ENCODE measurements at places on chromosomes 11 and 22.

GRCh38 chr11:59291228-59291627 lies 67.5 kb upstream of the OR5AN1 start:
- DNase-seq, result no peak

DNA sequence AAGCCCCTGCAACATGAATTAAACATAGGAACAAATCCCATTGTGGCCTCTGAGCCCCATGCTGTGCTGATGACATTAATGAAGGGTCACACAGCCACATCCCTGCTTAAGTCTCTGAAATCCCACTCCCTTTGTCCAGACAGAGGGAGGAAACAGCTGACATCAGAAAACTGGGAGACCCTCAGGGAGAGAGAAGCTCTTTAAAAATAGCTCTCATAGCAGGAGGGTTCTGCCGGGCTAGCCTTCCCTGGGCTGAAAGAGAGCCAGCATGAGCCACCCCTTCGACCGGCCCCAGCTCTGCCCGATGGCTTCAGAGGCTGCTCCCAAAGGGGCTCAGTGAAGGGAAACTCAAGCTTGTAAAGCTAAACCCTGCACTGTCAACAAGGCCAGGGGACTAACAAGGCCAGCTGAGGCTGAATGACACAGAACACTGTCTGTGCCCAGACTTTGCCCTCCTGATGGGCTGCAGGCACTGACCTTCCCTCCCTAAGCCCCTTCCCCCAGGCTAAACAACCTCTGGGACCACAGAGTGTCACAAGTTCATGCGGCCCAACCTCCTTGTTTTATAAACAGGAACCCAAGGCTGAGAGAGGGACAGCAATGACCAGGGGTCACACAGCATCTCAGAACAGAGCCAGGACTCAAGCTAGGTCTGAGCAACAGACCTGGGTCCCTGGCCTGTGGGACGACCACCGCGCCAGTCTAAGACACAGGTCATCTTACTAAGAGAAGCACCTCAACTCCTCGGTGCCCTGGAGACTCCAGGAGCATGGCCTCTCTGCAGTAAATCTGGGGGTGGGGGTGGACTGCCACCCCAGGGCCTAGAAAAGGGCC lies 163.8 kb downstream of the CHST1 start:
- DNase-seq, result no peak

- no peak for DNase-seq
These were observed 76.1 kb downstream of the C11orf58 start for GRCh38 chr11:16814410-16815046.

- no peak for DNase-seq
These were observed 17.6 kb upstream of the CLPB start for GRCh38 chr11:72451831-72452376.

DNA sequence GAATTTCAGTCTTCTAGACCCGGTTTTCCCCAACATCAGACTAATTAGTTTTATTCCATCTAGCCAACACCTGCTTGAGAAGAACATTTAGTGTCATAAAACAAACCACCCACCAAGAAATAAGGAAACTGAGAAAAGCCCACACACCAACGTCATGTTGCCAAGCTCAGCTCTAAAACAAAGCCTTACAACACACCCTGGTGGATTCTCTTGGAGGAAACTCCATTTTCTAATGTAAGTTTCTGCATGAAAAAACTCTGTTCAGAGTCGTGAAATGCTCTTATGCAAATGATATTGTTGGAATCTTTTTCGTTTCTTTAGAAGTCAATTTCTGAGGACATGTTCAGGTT lies 105.0 kb upstream of the RAG2 start:
- DNase-seq, result no peak

- DNase-seq, result no peak
These were observed 1410.8 kb downstream of the TBC1D22A start for GRCh38 chr22:48173061-48173772.

DNA sequence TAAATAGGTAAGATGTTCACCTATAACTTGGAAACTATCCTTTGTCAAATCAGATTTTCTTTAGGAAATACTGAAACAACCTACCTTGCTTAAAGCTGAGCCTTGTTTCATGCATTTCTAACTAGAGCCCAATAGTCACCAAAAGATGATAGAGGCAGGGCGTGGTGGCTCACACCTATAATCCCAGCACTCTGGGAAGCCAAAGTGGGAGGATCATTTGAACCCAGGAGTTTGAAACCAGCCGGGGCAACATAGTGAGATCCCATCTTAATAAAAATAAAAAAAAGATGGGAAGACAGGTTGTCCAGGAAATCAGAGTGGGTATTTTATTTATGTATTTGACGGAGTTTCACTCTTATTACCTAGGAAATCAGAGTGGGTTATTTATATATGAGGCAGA lies 38.3 kb downstream of the DDX6 start:
- DNase-seq, result no peak

GRCh38 chr11:92866679-92867282 lies 102.7 kb upstream of the MTNR1B start:
- DNase-seq, result no peak

- no peak for DNase-seq
These were observed 41.8 kb downstream of the MAP6 start for GRCh38 chr11:75626889-75627529.

DNA sequence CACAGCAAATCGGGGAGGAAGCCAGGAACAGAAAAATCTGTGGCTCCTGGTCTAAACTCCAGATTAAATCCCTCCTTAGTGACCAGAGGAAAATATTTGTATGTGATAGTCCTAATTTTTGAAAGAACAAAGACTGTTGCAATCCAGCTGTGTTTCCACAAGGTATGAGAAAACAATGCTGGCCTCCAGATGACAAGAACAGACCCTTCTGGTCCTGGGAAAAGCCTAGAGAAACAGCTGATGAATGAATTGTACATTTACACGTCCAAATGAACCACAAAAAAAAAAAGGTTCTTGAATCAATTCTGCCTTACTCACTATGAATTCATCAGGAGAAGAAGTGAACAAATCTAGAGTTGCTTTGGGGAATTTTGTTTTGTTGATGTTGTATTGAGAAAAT lies 63.7 kb downstream of the ETS1 start:
- DNase-seq, result no peak

All from NCI-H2107 (cell line).